ENCODE measurements at places on chromosomes 4 and X.
A peak's percentile ranks its signal among the peaks of the same experiment; 100 is the strongest.

GRCh38 chr4:184408021-184408683, 66.2 kb downstream of the IRF2 start:
- peak; percentile 41 for DNase-seq

DNA sequence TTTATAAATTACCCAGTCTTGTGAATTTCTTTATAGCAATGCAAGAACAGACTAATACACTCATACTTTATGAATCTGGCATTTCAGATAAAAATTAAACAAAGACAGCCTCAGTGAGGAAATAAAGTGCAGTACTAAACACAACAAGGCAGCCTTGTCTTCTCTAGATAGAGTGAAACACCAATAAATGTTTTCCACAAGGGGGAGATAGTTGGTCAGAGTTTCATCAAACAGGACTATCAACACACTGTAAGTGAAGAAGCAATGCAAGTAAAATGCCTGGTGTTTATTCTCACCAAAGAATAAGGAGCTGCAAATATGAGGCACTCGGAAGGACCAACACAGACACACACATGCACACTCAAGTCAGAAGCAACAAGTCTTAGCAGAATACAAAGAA, 62.8 kb downstream of the FAM9B start:
- DNase-seq: peak; percentile 73

GRCh38 chr4:77040270-77040669, 35.5 kb downstream of the CCNI start:
- no peak for DNase-seq

- no peak for DNase-seq
Measured at GRCh38 chrX:41822892-41823291, 98.9 kb downstream of the GPR82 start.

DNA sequence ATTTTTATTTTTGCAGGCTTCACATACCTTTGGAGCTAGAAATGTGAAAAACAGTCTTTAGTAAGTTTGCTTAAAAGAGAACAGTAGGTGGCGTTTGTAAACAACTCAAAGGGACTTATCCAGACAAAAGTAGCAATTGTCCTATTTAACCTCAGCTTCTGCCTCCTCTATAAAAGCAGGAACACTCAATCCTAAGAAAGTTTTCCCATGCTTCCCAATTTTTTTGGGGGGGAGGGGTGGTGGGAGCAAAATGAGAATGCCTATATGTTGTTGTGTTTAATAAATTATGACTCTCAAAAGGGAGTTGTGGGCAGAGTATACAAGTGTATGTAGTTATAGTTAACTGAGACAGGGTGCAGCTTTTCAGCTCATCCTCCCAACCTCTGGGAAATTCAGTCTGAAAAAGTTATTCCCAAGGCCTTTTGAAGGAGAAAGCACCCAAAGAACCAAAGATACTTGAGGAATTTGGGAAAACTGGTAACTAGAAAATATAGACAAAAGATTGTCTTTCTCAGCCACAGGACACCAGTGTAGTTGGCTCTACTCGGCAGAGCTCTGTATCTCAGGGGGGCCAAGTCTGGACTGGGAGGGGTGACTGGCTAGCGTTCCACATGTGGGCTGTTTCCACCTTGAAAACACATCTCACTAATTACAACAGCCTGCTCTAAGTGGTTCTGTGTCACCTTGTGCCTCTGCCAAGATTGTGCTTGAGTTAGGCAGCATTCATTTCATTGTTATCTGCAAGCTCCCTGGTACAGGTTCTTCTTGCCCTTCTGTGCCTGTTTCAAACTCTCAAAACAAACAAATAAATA, 2.8 kb downstream of the SFRP2 start:
- no peak for DNase-seq

DNA sequence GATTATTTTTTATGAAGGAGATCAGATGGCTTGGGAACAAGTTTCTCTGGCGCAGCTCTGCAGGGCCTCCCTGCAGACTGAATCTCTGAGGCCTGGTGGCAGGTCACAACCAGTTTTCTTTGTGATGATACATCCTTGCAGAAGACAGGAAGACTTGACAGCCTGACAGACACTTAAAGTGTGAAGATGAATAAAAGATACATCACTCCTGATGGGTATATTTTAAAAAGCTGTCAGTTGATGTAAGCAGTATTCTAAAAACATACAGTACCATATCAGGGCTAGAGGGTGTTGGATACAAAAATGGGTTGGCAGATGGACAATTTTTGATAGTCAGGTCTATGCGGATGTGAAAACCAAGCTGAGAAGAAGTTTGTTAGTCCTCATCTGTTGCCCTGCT, 239.5 kb downstream of the LHFPL1 start:
- no peak for DNase-seq

- DNase-seq: no peak
Measured at GRCh38 chr4:123600987-123601904, 204.7 kb downstream of the SPRY1 start.

DNA sequence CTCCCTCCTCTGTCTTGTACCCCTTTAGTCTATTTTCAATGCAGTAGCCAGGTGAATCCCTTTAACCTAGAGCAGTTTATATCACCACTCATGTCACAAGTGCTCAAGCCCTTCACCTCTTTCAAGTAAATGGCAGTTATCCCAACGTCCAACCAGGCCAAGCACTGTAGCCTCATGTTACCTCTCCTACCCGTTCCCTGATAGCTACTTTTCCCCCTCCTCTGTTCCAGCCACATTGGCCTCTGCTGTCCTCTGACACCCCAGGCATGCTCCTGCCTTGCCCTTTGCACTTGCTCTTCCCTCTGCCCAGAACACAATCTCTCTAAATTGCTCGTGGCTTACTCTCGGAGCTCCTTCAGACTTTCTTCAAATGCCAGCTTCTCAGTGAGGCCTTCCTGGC, 15.2 kb downstream of the GUCY1B1 start:
- DNase-seq: no peak

DNA sequence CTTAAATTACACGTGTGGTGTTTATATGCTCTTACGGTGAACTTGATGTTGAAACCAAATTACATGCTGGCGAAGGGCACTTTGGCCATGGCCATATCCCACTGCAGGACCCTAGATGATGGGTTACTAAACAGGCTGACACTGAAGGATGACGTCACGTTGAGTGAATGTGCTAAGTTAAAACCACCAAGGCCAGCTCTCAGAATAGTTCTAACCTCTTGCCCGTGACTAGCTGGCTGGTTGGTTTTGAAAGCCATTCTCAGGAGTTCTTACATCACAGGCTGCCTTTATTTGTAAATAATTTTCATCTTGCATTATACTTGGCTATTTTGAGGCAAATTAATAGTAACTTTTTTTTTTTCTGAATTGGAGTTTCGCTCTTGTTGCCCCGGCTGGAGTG, 41.3 kb upstream of the PHEX start:
- DNase-seq: peak; percentile 33
